T-cell (primary cell): ENCODE measurements at places on chromosomes 4 and X.

DNA sequence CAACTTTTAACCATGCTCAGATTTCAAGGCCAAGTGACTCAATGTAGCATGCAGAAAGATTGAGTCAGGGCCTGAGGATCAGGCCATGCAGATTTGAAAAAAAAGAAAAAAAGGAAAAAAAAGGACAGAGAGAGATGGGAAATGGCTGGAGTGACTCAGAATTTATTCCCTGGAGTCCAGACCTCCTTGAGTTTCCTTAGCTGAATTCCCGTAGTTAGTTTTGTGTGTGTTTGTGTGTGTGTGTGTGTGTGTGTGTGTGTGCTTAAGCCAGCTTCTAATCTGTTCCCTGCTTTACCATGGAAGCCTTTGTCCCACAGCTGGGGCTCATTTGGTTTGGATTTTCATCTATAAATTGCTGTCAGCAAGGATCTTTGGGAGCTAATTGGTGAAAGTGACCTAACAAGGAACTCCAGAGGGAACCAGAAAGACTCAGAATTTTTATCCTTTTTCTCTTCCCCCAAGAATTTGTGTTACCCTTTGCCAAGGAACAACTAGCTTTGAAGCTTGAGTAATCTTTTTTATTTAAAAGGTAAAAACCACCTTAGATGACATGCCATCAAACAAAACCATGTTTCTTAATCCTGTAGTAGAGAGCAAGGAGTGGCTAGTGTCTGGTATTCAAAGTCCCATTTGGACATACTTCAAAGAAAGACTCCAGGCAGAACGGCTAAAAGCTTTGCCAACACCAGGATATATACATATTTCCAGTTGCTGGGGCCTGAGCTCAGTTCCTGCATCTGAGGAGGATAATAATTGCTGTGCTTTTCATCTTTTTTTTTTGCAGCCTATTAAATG, 109.0 kb upstream of the DDIT4L start:
- no peak overlapping the region for H3K27ac ChIP-seq
- H3K27me3 ChIP-seq: no peaks in the 10 kb centered on the region
- no peak overlapping the region for H3K4me3 ChIP-seq
- H3K4me1 ChIP-seq: no peaks in the 10 kb centered on the region
- no peaks in the 10 kb centered on the region for H3K36me3 ChIP-seq

DNA sequence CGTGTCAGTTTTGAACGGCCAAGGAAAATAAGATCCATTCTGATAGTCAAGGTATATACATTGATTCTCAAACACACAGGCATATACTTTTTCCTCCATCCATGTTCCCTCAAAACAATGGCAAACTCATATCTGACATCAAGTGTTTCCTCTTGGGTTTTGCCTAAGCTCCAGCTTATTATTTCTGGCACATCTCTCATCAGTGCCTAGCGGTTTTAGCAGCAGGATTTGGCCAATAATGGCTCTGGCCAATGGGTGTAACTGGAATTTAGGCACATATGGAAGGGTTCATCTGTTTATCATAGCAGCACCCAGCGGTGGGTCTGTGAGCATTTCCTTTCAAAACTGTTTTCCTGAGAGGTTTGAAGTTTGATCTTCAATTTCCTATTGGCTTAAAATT, 161.6 kb upstream of the TLL1 start:
- no peak overlapping the region for H3K4me3 ChIP-seq
- no peaks in the 10 kb centered on the region for H3K4me1 ChIP-seq
- DNase-seq: no peak

- no peak overlapping the region for H3K27ac ChIP-seq
- H3K4me3 ChIP-seq: no peak overlapping the region
- H3K36me3 ChIP-seq: peaks cover 53% of the 10 kb centered on the region
- H3K4me1 ChIP-seq: peaks cover 21% of the 10 kb centered on the region
Observed at GRCh38 chrX:47215291-47215900, 3.1 kb upstream of the CDK16 start.

DNA sequence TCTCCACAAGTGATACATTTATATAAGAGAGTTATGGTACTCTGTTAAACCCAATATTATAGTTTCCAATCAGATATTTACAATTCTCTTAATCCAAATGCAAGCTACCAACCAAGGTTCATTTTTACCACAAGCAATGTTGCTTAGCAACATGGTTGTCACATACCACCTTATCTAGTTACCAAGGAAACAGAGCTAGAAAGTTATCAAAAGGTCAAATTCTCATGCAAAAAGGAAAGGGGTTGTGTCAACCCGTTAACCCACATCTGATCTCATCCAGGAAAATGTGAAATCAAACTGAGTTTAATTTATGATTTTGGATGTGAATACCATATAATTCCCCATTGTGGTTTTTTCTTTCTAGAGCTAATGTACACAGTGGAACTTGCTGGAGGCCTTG, 274.1 kb upstream of the MAGEB2 start:
- H3K36me3 ChIP-seq: no peaks in the 10 kb centered on the region
- H3K4me3 ChIP-seq: no peak overlapping the region
- H3K27me3 ChIP-seq: no peaks in the 10 kb centered on the region
- DNase-seq: no peak
- no peak overlapping the region for H3K27ac ChIP-seq

- no peak overlapping the region for H3K4me3 ChIP-seq
- DNase-seq: no peak
Observed at GRCh38 chr4:182810103-182810615, 107.0 kb downstream of the DCTD start.

DNA sequence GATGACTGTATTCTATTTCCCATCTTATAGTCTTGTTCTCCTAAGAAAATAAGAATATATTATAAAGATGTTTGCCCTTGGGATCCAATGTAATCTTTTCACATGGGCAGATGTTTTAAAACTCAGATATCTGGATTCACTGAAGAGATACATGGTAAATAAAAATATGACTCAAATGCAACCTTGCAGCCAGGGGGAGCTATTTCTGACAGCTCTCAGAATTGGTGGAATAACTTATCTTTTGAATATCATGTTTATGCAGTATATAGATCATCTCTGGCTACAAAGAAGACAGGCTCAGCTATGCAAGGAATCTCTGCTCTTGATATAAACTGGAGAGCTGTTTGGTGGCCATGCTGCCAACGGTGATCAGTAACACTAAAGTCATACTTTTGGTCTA, 274.7 kb downstream of the GLUD2 start:
- no peaks in the 10 kb centered on the region for H3K4me1 ChIP-seq
- H3K27ac ChIP-seq: no peak overlapping the region
- no peak overlapping the region for H3K4me3 ChIP-seq
- no peaks in the 10 kb centered on the region for H3K27me3 ChIP-seq
- no peak for DNase-seq

GRCh38 chrX:55908661-55909212, 191.2 kb downstream of the RRAGB start:
- no peaks in the 10 kb centered on the region for H3K36me3 ChIP-seq
- H3K4me3 ChIP-seq: peak overlapping the region; percentile 60
- DNase-seq: no peak
- H3K4me1 ChIP-seq: peaks cover 10% of the 10 kb centered on the region

DNA sequence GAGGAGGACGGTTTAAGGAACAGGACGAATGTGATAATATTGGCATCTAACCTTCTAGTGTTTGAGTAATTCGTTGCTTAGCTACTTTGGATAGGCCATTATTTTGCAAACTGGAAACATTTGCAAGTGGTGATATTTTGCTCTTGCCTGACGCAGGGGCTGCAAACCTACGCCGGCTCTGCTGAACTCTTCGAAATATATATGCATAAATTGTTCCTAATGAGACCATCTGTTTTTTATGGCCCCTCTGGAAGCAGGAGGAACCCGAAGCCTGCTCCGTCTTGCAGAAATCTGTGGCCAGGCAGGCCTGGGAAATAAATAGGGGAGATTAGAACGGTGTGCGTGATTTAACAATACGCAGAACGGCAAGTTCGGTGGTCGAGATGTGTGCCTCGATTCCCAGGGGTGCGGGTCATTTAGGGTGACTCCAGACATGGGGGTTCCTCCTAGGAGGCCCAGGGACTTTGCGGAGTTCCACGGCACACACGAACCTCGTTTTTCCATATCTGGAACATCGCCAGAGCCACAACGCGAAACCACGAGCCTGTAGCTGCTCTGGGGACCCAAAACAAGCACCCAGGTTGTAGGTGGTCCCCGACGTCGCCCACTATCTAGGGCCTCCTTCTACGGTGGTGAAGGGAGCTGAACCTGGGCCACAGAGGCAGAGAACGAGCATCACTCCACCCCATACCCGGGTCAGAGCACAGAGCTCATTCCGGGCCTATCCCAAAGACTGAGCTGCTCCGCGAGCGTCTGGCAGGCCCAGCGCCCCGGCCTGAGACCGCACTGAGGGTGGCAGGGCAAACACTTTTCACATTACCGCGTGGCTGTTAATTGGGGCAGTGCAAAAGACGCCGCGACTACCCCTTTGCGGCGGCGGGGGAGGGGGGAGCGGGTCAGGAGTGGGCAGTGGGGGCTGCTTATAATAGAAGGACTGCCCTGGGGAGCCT, 89.7 kb downstream of the BCOR start:
- peaks cover 64% of the 10 kb centered on the region for H3K4me1 ChIP-seq
- H3K27ac ChIP-seq: no peak overlapping the region
- no peak for DNase-seq
- no peak overlapping the region for H3K4me3 ChIP-seq
- H3K36me3 ChIP-seq: no peaks in the 10 kb centered on the region
- H3K27me3 ChIP-seq: peaks cover 71% of the 10 kb centered on the region

GRCh38 chr4:84913176-84913575, 53.3 kb downstream of the WDFY3 start:
- no peak overlapping the region for H3K4me3 ChIP-seq
- H3K4me1 ChIP-seq: no peaks in the 10 kb centered on the region
- no peaks in the 10 kb centered on the region for H3K36me3 ChIP-seq
- no peak for DNase-seq

GRCh38 chr4:56641494-56642051, 39.5 kb downstream of the HOPX start:
- DNase-seq: no peak
- H3K36me3 ChIP-seq: no peaks in the 10 kb centered on the region
- H3K4me3 ChIP-seq: no peak overlapping the region
- H3K27ac ChIP-seq: no peak overlapping the region
- H3K4me1 ChIP-seq: no peaks in the 10 kb centered on the region

DNA sequence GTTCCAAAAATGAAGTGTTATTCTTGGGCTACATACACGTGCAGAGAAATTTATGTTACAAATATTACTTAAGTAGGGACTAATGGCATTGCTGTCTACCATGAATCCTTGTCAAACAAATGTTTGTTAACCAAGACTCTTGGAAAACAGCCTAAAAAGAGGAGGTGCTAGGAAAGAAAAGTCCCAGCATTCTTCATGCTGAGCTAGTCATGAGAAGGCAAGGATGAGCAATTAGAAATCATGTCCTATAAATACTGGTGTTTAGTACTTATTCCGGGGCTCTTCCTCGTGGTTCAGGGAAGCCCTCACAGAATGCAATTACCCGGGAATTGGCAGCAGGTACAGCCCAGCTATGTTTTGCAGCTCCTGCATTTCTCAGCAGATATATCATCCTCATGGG, 378.1 kb upstream of the FTHL17 start:
- H3K27me3 ChIP-seq: no peaks in the 10 kb centered on the region
- H3K36me3 ChIP-seq: no peaks in the 10 kb centered on the region
- no peak overlapping the region for H3K4me3 ChIP-seq
- DNase-seq: no peak

DNA sequence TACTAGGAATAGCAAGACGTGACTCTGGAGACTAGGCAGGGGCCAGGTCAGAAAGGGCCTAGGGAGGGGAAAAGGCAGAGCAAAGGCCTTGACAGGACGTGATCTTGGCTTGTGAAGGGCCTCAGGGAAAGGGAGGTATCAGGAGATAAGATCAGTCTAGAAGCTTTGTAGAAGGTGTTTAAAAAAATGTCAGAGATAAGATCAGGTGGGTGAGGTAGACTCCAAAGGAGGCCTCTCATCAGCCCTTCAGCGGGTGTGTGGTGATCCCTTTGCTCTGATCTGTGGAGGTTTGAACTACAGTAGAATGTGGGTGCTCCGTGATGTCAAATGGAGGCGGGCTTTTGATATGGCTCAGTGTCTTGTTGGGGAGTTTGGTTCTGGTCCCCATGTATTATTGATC, 78.8 kb upstream of the PRPS1 start:
- no peaks in the 10 kb centered on the region for H3K27me3 ChIP-seq
- no peak overlapping the region for H3K27ac ChIP-seq
- peak; percentile 16 for DNase-seq
- H3K36me3 ChIP-seq: no peaks in the 10 kb centered on the region
- peaks cover 6% of the 10 kb centered on the region for H3K4me1 ChIP-seq

GRCh38 chrX:19564606-19565005, 49.3 kb upstream of the MAP3K15 start:
- peaks cover 35% of the 10 kb centered on the region for H3K36me3 ChIP-seq
- no peak overlapping the region for H3K4me3 ChIP-seq
- H3K27ac ChIP-seq: no peak overlapping the region
- H3K27me3 ChIP-seq: no peaks in the 10 kb centered on the region
- no peak for DNase-seq

GRCh38 chrX:154470914-154471568, 8.0 kb downstream of the LAGE3 start:
- H3K4me1 ChIP-seq: no peaks in the 10 kb centered on the region
- H3K4me3 ChIP-seq: no peak overlapping the region
- no peaks in the 10 kb centered on the region for H3K27me3 ChIP-seq
- no peak overlapping the region for H3K27ac ChIP-seq
- H3K36me3 ChIP-seq: peaks cover 6% of the 10 kb centered on the region

GRCh38 chrX:44003975-44004374, 30.8 kb upstream of the NDP start:
- no peaks in the 10 kb centered on the region for H3K4me1 ChIP-seq
- no peak overlapping the region for H3K4me3 ChIP-seq
- H3K27ac ChIP-seq: no peak overlapping the region
- no peaks in the 10 kb centered on the region for H3K27me3 ChIP-seq
- no peak for DNase-seq

GRCh38 chr4:185237175-185237574, 27.8 kb downstream of the SNX25 start:
- no peaks in the 10 kb centered on the region for H3K27me3 ChIP-seq
- H3K27ac ChIP-seq: no peak overlapping the region
- H3K4me1 ChIP-seq: no peaks in the 10 kb centered on the region
- no peak overlapping the region for H3K4me3 ChIP-seq
- H3K36me3 ChIP-seq: no peaks in the 10 kb centered on the region

GRCh38 chr4:123517176-123517575, 120.6 kb downstream of the SPRY1 start:
- H3K4me3 ChIP-seq: no peak overlapping the region
- H3K27ac ChIP-seq: no peak overlapping the region
- no peaks in the 10 kb centered on the region for H3K4me1 ChIP-seq
- no peaks in the 10 kb centered on the region for H3K36me3 ChIP-seq
- H3K27me3 ChIP-seq: no peaks in the 10 kb centered on the region

- no peaks in the 10 kb centered on the region for H3K27me3 ChIP-seq
- peak overlapping the region; percentile 81 for H3K4me3 ChIP-seq
- H3K27ac ChIP-seq: peak overlapping the region; percentile 73
- no peaks in the 10 kb centered on the region for H3K36me3 ChIP-seq
- DNase-seq: no peak
Observed at GRCh38 chrX:13688384-13688957, 457 bp upstream of the RAB9A start.
